ENCODE measurements at places on chromosomes 16 and 17.

DNA sequence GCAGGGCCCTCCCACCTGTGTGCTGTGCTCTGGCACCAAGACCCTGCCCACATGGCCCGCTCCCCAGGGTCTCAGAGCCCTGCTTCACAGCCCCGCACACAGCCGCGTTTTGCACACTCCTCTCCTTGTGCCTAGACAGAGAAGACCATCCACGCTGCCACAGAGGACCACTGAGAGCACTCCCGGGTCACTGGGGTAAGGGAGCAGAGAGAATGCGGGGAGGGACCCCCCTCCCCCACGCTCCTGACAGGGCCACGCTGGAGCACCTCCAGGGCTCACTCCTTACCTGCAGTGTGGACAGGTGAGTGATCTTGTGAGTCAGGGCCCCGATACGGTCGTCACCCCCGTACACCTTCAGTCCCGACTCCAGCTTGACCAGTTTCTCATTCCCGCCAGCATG lies 7.0 kb downstream of the HAGH start:
- DNase-seq: no peak

DNA sequence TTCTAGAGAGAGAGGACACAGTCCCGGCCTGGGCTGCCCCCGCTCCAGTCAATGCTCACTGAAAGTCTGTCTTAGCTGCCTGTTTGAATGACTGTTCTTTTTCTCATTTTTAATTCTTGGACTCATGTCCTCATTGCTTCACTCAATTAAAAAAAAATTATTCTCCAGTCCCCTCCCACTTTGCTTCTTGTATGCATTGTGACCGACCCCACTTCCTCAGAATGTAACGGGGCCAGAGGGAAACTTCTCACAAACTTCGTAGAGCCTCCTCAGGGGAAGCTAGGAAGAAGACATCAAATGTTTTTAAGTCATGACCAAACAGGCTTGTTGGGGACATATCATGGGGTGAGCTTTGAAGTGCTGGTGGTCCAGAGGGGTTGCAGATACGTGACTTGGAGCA lies 113.2 kb downstream of the CCDC182 start:
- DNase-seq: no peak

GRCh38 chr17:34249061-34249460 lies 6.0 kb upstream of the CCL2 start:
- no peak for DNase-seq

- no peak for DNase-seq
Observed at GRCh38 chr16:89344458-89344834, 126.9 kb downstream of the ZNF778 start.

DNA sequence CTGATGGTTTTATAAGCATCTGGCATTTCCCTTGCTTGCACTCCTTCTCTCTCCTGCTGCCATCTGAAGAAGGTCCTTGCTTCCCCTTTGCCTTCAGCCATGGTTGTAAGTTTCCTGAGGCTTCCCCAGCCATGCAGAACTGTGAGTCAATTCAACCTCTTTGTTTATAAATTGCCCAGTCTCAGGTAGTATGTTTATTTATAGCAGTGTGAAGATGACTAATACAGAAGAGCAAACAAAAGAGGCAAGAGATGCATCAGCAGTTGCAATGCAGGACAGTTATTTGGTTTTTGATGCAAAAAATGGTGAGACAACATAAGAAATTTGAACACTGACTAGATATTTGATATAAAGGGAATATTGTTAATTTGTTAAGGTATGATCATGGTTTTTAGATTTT lies 16.8 kb downstream of the TMEM100 start:
- no peak for DNase-seq

DNA sequence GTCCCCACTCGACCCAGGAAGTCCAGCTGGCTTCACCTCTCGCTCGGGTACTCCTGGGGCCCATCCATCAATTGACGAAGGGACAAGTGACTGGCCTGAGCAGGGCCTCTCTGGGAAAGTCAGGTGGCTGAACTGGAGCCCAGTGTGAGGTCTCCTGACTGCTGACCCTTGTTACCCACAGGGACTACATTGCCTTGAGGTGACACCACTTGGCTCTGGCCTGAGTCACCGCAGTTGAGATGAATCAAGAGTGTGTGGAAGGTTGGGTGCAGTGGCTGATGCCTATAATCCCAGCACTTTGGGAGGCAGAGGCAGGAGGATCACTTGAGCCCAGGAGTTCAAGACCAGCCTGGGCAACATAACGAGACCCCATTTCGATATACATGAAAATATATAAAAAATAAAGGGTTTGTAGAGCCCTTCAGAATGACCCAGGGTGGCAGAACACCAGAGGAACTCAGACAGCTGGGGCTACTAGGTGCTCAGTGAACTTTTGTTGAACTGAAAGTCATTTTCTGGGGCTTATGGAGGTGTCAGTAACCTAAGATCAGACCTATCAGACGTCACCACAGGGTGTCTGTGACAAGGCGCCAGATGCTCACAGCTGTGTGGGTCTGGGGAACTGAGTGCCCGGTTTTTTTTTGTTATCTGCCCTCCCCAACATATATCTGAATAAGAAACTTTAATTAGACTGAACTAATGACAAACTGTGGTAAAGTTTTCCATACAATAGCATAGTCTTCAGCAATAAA lies 14.8 kb upstream of the ZFP90 start:
- DNase-seq: no peak

DNA sequence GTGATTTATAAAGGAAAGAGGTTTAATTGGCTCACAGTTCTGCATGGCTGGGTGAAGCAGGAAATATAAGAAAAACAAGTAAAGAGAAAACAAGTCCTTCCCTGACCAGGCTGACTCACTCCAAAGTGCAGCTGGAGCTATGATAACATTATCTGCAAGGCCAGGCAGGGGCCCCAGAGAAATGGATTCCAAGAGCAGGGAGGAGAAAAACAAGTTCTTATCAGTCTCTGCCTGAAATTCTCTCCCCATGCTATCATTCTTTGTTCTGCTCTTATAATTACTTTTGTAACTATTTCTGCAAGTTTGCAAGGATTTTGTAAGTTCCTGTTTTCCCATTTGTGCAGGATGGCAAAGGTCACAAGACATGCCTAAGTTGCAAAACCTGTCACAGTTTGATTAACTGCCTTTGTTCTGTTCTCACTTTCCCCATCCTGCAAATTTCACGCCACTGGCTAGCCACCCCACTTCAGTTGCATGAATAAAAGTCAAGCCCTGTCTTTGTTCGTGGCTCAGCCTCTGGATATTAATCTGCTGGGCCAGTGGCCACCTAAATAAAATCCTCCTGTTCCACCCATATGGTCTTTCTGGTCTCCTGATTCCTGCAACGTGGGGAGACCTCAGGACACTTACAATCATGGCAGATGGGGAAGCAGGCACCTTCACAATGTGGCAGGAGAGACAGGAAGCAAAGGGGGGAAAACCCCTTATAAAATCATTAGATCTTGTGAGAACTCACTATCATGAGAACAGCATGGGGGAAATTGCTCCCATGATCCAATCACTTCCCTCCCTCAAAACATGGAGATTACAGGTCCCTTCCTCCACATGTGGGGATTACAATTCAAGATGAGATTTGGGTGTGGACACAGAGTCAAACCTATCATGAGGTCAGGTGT lies 13.1 kb downstream of the ABCA9 start:
- no peak for DNase-seq

DNA sequence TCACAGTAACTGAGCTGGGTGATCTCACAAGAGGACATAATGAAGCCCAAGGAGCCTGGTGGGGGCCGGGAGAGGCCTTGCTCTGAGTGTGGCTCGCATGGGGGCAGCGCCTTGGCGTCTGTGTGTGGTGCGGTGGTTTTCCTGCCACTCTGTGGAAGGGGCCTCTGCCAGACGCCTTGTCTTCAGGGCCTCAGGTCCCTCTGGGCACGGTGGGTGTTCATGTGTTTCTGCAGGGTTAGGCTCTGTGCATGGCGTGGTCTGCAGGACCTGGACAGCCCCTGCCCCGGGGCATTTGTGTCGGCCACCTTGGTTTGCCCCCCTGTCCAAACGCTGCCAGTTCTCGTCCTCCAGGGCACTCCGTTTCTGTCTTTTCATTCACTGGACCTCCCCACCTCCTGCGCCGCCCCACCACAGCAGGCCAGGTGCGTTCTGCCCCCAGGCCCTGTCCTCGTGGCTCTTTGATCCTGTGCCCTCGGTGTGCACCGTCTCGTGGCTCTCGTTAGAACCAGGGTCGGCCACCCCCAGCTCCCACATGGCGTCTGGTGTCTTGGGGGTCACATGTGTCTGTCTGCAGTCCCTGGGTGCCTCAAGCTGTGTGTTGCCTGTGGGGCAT lies 43.7 kb upstream of the ZNF750 start:
- no peak for DNase-seq

DNA sequence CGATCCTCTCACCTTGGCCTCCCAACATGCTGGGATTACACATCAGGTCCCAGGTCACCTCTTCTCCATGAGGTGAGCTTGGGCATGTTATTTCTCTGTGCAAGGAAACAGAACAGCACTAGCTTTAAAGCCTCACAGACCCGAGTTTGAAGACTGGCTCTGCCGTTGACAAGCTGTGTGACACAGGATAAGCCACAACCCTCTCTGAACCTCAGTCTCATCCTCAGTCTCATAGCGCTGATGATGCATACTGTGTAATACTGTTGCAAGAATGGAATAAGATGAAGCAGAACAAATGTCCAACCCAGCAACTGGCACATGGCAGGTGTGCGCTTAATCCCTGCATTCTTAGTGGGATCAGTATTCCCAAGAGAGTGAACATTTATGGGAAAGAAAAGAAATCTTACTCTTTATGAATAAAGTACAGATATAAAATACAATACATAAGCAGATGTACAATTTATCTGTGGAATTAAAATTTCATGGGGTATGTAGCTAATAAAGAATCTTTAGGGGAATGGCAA lies 43.5 kb downstream of the ABAT start:
- no peak for DNase-seq

- DNase-seq: peak; percentile 31
Observed at GRCh38 chr17:82272495-82273326, 789 bp downstream of the CSNK1D start.

DNA sequence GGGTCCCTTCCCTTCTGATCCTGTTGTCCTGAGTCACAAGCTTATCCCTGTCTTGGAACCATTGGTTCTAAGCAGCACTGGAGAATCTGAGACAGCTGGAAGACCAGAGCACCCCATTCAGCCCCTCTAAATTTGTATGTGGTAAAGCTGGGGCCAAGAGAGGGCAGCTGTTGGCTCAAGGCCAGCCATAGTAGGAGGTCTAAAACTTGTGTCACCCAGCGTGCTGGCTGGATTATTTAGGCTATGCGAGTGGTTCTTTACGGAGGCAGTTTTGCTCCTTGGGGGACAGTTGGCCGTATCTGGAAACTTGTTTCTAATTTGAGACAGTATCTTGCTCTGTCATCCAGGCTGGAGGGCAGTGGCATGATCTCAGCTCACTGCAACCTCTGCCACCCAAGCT lies 69.6 kb upstream of the GSE1 start:
- DNase-seq: no peak

GRCh38 chr17:18038149-18038850 lies 668 bp downstream of the ATPAF2 start:
- DNase-seq: peak; percentile 49

GRCh38 chr16:1308977-1309885 lies at the start of gene UBE2I:
Gene UBE2I (plus strand): TSS chr16:1309636. CDS start chr16:1314031, 4,395 bp downstream.
- peak; percentile 98 for DNase-seq

GRCh38 chr17:50955667-50956120 lies 89.5 kb upstream of the TOB1 start:
- DNase-seq: no peak

DNA sequence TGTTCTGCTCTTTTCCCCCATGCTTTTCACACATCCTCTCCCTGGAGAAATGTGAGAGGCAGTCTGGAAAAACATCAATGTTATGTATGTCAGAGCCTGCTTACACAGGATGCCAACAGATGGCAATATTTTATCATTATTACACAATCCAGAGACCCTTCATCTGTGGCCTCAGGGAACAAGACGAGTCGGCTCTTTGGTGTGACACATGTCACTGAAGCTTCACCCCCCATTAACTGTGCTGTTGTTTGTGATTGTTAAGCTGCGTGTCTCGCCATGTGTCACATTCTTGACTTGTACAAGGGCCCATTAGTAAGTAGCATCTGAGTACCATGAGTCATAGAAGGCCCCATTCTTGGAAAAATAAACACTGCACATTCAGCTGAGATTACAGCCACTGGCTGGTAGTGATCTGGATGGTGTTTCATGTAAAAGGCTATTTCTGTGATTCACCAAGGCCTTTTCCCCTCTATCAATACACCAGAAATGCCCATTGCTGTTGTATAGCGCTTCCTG lies 682.1 kb upstream of the SOX9 start:
- DNase-seq: no peak

GRCh38 chr16:69186642-69187445 lies at the start of gene SNTB2:
Gene SNTB2 (plus strand): TSS chr16:69187164. CDS start chr16:69187167, 3 bp downstream.
- peak; percentile 90 for DNase-seq

- no peak for DNase-seq
Observed at GRCh38 chr17:61412860-61413660, 13.4 kb downstream of the TBX2 start.

DNA sequence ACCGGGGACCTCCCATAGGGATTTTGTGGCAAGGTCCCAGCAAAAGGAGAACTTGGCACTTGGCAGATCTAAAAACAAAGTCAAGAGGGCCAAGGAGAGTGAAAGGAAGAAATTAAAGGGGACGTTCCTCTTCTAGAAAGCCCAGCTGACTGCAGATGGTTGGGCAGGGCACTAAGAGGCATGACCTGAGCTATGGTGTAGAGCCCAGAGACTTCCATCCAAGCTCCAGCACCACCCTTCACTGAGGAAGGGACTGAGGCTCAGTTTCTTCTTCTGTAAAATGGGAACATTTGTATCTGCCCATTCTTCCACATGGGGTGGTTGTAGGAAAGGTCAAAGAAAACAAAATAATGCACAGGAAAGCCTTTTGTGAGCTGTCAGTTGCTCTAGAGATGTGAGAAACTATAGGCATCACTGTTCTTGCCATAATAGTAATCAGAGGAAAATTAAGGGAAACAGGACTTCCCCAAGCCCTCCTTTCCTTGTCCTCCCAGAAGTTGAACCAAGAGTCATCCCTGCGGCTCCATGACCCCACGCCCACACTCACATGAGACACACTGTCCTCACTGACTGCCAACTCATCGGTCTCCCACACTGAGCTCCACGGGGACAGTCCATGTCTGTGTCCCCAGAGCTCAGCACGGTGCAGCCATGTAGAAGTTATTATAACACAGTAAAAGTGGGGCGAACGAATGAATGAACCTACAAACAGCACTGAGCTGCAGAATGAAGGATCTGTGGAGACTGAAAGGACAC lies 10.4 kb downstream of the CD300LF start:
- DNase-seq: no peak

DNA sequence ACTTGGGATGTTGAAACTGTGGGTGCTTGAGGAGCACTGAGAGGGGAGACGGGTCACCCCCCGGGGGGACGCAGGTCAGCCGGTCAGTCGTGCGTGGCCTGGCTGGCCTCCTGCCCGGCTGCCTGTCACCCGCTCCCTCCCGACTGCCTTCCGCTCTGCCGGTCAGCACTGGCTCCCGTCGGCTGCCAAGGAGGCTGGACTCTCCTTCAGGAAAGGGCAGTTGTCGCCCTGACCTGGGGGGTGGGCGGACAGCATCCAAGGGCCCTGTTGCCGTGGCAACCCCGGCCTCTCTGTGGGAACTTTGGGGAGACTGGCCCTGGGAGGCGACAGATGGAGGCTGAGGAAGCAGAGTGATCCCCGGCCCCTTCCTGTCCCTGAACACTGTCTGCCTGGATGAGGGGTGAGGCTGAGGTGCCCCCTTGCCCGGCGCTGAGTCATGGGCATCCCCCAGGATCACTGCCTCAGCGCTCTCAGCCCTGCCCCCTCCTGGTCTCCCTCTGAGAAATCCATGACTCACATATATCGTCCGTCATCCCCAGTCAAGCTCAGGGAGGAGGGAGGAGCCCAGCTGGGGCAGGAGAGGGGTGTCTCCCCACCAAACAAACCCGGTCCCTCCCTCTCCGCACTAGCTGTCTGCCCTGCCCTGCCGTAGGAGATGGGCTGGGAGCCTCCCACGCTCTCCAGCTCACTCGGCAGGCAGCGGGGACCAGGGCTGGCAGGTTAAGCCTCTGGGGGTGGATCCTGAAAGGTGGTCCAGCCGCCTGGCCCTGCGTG lies at the start of gene ADGRG1:
Gene ADGRG1, plus strand, starts transcription at position 623 of the 774 bp plus-strand sequence. CDS start 21,658 bp downstream, outside the sequence.
- peak; percentile 79 for DNase-seq
